GM18507 (cell line): ENCODE measurements at places on chromosomes 2 and 18.

- DNase-seq, result no peak
Measured at GRCh38 chr2:121826036-121826435, 70.6 kb downstream of the TSN start.

DNA sequence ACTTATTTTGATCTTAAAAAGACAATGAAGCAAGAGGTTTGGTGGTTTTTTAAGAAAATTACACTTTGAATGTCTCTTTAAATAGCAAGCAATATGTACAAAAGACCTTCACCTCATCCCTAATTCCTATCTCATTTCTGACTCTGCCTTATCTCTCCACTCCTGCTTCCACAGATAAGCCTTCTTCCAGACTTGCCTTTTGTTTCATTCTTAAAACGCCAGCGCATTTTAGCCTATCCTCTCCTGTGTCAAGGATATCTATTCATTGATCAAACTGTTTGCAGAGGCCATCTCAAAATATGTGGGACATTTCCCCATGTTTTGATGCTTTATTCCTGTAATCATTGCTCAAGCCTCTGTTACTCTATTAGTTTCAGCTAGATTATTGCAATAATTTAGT is 562.5 kb downstream of the PARD3B start:
- no peak for DNase-seq

GRCh38 chr2:185978634-185979407 is 240.2 kb downstream of the FSIP2 start:
- no peak for DNase-seq

DNA sequence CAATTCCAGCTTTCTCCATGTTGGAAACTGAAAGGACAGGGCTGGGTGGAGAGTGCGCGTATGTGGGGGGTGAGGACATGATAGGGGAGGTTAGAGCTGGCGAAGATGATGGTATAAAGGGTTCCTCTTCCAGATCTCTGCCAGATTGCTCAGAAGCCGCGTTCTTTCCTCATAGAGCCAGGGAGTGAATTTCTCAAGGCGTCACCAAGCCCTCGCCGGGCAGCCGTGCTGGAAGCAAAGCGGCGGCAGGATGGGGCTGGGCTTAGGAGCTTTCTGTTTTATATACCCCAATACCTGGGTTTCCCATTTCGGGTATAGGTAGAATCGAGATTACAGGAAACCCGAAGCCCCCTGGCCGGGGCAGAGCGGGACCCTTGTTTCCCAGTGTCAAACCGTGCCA is 43.8 kb downstream of the DDX18 start:
- no peak for DNase-seq

GRCh38 chr2:227592694-227593387 is 5.9 kb upstream of the SCYGR2 start:
- no peak for DNase-seq

GRCh38 chr18:55893948-55894347 is 306.0 kb upstream of the TCF4 start:
- no peak for DNase-seq

DNA sequence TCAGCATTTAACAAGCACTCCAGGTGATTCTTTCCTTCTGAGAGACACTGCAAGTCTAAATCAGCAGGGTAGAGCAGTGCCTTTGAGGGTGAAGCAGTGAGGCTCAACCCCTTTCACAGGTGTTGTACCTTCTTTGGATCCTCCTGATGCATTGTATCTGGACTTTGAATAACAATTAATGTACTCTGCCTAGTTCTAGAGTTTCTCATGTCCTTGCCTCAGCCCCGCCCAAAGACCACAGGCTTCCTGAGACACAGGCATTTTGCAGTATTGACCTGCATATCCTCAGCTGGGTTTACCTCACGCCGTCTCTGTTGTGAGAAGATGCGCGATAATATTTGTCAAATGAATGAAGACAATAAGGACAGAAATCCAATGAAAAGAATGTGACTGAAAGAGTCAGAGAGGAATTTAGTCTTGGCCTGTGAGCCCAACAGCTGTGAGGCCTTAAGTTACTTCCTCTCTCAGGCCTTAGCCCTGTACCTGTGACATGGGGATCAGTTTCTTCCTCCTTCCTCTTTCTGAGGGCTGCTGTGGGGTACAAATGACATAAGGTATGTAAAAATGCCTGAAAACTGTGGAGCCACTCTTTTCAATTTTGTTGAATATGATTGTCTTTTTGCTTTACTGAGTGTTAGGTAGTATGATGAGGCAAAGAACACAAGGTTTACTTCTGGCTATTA is 43.7 kb downstream of the WIPF1 start:
- DNase-seq, result no peak
